ENCODE measurements at places on chromosomes 16 and 17. TPM values are rescaled to one million over a fixed set of nuclear protein-coding genes. Genes with fewer than 3 reads are reported as not detected.

DNA sequence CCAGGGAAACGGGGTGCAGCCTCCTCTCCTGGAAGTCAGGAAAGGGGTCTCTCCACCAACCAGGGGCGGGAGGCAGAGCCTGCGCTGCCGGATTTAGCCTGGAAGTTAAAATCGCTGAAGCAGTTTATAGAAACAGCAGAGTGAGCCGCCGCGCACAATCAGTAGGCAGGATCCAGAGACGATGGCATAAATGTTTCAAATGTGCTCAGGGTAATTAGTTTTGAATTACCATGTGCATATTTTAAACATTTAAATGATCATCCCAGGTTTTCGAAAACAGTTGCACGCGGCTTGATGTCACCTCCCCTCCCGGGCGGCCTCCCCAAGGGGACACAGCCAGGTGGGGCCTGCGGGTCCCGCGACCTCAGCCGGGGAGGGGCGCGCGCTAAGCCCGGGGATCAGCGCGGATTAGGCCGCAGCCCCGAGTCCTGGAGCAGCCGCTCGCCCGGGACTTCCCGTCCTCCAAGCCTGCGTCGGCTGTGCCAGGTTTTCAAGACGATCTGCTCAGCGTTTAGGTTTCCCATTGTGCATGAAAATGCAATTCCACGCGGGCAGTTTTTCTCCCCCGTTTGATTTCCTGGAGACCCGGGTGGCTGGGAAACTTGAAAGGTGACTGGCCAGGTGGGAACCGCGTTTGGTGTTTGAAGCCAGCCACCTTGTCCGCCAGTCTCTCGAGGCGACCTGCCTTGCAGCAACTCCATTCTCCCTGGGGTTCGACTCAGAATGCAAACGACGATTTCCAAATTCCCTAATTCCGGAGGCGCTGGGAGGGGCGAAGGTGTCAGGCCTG, 78.3 kb downstream of the RPA1 start:
- H3K27me3 ChIP-seq, result no peaks in the 10 kb centered on the region
- no peak overlapping the region for H3K27ac ChIP-seq
- no peaks in the 10 kb centered on the region for H3K4me1 ChIP-seq
- DNase-seq, result no peak
- no peak overlapping the region for H3K4me3 ChIP-seq

DNA sequence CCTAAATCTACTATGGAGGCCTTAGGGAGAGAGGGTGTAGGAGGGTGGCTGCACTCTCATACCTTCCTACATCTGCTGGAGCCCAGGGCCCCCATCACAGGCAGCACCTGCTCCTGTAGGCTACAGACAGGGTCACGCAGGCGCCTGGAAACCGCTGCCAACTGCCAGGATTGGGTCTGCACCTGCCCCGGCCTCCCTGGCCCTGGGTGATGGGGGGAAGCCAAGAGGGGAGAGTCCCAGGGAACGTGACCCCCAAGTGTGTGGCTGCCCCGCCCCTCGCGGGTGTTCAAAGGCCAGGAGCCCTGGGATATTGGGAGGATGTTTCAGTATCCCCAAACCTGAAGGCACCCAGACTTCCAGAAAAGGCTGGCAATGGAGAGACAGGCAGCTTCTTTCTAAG, 5.6 kb upstream of the TEX19 start:
- H3K27ac ChIP-seq, result no peak overlapping the region
- no peak for DNase-seq
- H3K27me3 ChIP-seq, result no peaks in the 10 kb centered on the region

DNA sequence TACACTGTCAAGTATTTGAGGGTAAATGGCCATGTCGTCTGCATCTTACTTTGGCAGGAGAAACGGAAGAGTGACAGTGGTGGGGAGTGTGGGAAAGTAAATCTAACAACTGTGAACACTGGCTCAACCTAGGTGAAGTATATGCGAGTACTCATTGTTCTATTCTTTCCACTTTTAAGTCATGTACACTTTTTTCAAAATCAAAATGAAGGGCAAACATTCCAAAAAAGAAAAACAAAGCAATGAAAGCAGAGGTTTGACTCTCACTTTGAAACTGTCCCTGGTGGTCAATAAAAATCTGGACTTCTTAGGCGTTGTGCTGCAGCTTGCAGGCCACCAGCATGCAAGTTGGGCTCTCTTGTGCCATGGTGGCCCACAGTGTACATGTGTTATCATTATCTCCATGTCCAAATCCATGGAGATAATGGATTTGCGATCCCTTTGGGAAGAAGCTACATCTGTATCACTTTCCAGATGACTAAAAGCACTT, 32.7 kb downstream of the STAT5B start:
- no peaks in the 10 kb centered on the region for H3K36me3 ChIP-seq
- H3K27ac ChIP-seq, result no peak overlapping the region
- H3K27me3 ChIP-seq, result no peaks in the 10 kb centered on the region
- H3K4me1 ChIP-seq, result peaks cover 4% of the 10 kb centered on the region
- DNase-seq, result no peak
- H3K4me3 ChIP-seq, result no peak overlapping the region

- no peaks in the 10 kb centered on the region for H3K27me3 ChIP-seq
- no peak for DNase-seq
- no peak overlapping the region for H3K27ac ChIP-seq
- H3K4me3 ChIP-seq, result no peak overlapping the region
- no peaks in the 10 kb centered on the region for H3K4me1 ChIP-seq
- H3K36me3 ChIP-seq, result no peaks in the 10 kb centered on the region
These were observed 74.1 kb downstream of the COG7 start for GRCh38 chr16:23378921-23379320.

DNA sequence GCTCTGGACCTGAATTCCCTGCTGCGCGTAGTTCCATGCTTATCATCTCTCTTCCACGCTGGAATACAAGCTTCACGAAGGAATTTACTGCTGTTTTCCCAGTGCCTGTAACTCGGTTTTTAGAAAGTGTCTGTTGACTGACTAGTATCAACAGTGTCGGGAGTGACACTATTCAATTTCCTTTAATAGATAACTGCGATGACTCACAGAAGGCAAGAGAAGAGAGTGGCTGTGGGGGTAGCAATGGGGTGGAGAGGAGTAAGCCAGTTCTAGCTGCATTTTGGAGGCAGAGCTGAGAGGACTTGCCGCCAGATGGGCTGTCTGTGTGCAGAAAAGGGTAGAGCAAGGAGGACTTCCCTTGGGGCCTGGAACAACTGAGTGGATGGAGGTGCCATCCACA, 25.2 kb downstream of the B4GALNT2 start:
- H3K4me3 ChIP-seq, result no peak overlapping the region
- DNase-seq, result no peak
- H3K27ac ChIP-seq, result no peak overlapping the region
- H3K36me3 ChIP-seq, result no peaks in the 10 kb centered on the region
- H3K27me3 ChIP-seq, result no peaks in the 10 kb centered on the region

DNA sequence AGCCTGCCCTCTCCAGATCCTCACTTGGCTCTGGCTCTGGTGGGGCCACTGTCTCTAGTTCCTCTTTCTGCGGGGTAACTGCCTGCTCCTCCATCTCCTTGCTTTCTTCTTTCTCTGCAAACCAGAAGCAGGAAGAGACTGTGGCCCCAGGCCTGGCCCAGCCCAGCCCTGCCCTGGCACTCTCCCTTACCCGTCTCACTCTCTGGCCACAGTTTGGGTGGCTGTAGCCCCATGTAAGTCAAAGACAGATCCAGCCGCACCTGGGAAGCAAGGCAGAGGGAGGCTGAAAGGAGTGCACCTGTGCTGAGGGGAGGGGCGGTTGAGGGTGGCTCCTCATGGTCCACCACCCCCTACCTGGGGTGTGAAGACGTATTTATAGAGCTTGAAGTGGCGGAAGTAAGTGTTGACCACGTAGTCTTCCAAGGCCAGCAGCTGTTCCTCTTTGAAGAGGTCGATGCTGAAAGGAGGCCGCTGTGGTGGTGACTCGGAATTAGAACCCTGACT, 2.8 kb downstream of the CFAP119 start:
- no peak for DNase-seq
- peaks cover 21% of the 10 kb centered on the region for H3K4me1 ChIP-seq
- no peaks in the 10 kb centered on the region for H3K27me3 ChIP-seq
- H3K36me3 ChIP-seq, result peaks cover 65% of the 10 kb centered on the region
- H3K4me3 ChIP-seq, result no peak overlapping the region

DNA sequence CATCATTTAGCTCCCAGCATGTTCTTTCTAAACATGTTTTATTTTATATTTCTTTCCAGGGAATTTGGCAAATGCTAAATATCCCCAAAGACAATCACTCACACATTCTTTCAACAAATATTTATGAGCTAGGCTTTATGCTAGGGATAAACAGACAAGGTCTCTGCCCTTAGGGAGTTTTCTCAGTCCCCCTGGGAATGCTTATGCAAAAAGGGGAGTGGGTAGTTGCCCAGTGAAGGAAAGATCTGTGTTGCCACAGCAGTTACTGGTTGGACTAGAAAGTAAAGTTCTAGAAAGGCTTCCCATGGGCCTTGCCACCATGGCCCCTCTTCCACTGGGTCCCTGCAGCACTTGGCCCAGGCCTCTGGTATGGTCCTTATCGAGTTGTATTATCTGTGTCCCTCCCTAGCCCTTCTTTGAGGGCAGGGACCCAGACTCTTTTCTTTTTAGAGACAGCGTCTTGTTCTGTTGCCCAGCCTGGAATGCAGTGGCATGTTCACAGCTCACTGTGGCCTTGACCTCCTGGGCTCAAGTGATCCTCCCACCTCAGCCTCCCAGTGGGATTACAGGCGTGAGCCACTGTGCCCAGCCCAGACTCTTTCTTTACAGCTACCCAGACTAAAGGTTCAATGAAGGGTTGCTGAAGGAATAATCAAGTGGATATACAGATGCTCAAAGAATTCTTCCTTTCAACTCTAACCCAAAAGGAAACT, 78.0 kb downstream of the YPEL2 start:
- H3K4me1 ChIP-seq, result peaks cover 20% of the 10 kb centered on the region
- no peak overlapping the region for H3K4me3 ChIP-seq
- no peak overlapping the region for H3K27ac ChIP-seq
- no peaks in the 10 kb centered on the region for H3K27me3 ChIP-seq
- no peak for DNase-seq

- no peak overlapping the region for H3K4me3 ChIP-seq
- peaks cover 6% of the 10 kb centered on the region for H3K4me1 ChIP-seq
- H3K36me3 ChIP-seq, result no peaks in the 10 kb centered on the region
- H3K27me3 ChIP-seq, result no peaks in the 10 kb centered on the region
- no peak for DNase-seq
These were observed 19.4 kb upstream of the ATP5MC1 start for GRCh38 chr17:48873209-48873608.

DNA sequence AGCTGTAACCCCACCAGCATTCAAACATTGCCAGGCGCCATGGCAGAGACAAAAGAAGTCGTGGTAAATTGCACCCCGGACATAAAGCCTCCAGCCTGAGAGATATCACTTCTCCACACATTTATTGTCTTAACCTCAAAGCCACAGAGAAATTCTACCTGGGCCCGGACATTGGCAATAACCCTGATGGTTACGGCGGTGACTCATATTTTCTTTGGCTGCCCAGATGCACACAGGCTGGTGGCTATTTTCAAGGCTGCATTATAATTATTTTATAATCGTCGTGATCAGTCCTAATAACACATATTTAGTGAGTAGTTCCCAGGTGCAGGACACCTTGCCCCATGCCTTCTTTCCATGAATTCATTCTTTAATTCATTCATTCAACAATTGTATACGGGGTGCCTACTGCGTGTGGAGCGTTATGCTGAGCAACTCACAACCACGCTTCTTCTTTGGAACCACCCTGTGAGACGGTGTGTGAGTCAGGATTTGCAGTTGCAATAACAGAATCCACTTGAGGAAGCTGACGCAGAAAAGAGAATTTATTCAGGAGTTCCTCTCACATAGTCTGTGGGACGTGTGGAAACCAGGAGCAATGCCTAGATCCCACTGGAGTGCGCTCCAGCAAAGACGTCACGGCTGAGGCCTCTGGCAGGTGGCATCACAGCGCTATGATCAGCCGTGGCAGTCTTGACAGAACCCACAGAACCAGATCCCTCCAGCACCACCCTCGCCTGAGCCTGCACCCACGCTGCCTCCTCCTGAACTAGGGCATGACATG, 245.7 kb downstream of the FOXL1 start:
- H3K36me3 ChIP-seq, result no peaks in the 10 kb centered on the region
- no peaks in the 10 kb centered on the region for H3K4me1 ChIP-seq
- DNase-seq, result no peak
- no peak overlapping the region for H3K27ac ChIP-seq

DNA sequence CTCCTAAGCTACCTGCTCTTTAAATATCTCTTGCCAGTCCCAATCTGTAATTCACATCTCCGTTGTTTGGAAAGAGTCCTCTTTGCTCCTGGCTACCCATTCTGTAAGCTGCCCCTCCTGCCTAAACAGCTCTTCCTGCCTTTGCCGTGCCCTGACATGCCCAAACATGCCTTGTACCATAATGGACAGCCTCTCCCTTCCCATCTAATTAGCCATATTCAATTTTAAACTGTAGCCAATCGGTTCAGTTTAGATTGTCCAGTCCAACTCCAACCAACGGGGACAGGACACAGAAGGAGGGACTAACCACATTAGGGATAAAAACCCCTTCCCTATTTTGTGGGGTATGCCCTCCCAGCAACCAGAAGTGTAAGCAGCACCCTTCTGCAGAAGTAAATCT, 30.6 kb upstream of the CLEC3A start:
- no peak for DNase-seq
- H3K36me3 ChIP-seq, result no peaks in the 10 kb centered on the region
- no peaks in the 10 kb centered on the region for H3K27me3 ChIP-seq
- H3K27ac ChIP-seq, result no peak overlapping the region
- no peak overlapping the region for H3K4me3 ChIP-seq
- H3K4me1 ChIP-seq, result no peaks in the 10 kb centered on the region

DNA sequence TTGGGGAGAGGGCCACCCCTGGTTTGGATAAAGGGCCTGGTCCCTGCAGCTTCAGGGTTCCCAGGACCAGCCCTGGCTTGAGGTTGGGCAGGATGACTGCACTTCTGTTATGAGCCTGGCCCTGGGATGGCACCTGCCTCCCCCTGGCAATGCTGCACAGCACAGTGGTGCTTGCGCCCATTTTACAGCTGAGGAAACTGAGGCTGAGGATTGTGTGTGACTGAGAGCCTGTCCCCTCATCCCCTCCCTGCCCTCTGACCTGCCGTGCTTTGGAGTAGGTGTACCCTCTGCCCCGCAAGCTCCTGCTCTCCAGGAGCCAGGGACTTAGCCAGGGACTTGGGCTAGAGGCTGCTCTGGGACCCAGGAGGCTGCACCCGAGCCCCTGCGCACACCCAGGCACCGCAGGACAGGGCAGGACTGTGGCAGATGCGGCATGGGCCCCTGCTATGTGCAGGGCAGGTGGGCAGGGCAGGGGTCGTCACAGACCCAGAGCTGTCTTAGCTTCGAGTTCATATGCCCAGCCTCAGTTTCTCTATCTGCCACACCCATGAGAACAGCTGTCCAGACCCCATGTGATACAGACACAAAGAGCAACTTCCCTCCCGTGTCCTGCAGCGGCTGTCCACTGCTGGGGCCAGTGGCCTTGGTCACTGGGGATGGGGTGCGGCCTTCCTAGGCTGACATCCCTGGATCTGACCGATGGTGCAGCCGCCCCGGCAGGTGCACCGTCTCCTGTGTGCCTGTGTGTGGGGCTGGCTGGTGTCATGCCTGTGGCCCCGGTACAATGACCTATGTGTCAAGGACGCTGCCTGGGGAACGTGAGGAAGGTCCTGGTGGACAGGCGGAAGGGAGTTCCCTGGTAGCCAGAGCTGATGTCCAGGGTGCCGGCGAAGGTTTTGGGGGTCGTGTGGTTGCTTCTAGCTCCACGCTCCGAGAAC, 36.6 kb downstream of the BAHCC1 start:
- H3K27me3 ChIP-seq, result no peaks in the 10 kb centered on the region
- peaks cover 13% of the 10 kb centered on the region for H3K4me1 ChIP-seq

Gene METTL26
- 204 TPM for total RNA-seq

Gene ITGAX
- 6.3 TPM for total RNA-seq

Gene HS3ST3B1
- 0.90 TPM for total RNA-seq

Gene NME1
- 105 TPM for total RNA-seq

Gene KRTAP2-2
- total RNA-seq, result not detected

Gene C16orf92
- not detected for total RNA-seq

Gene CSH2
- not detected for total RNA-seq

Gene WSCD1
- 1.7 TPM for total RNA-seq

Data from tibial nerve (tissue), 4 donors.